ENCODE measurements at places on chromosomes 12 and 14.
A peak's percentile ranks its signal among the peaks of the same experiment; 100 is the strongest.

- DNase-seq: no peak
Observed at GRCh38 chr14:103905842-103906456, 22.3 kb upstream of the TDRD9 start.

- DNase-seq: peak; percentile 35
Observed at GRCh38 chr14:68841016-68841809, 48.3 kb upstream of the ZFP36L1 start.

GRCh38 chr12:124721501-124722162 lies 142.0 kb downstream of the SCARB1 start:
- no peak for DNase-seq

- no peak for DNase-seq
Observed at GRCh38 chr12:108859923-108860291, 2.5 kb upstream of the SSH1 start.

DNA sequence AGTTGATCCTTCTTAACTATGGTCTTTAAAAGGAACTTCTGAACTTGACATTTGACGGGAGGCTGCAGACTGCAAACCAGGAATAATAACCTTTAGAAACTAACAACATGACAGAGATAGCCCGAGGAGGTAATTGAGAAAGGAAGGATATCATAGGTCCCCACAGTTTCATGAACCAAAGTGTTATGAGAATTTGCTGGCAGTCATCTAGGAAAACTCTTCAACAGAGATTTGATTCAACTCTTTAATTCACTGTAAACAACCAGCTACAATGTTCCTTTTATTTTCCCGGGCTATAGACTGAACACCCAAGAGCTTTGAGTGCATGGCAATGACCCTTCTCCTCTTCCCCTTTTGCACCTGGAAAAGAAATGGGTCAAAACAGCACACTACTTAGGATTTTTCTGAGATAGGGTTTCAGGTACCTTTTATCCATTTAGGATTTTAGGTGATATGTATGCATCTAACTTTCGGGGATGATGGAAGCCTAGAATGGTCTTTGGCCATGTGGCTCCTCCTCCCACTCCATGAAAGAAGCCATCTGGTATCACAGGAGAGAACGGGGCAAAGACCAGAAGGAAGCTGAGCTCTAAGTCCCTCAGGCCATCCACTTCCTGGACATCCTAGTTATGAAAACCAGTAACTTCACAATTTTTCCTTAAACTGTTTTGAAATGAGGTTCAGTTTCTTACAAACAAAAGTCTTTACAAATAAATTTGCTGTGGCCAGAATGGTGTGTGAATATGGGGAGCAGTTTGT lies 23.0 kb downstream of the GLT8D2 start:
- no peak for DNase-seq

DNA sequence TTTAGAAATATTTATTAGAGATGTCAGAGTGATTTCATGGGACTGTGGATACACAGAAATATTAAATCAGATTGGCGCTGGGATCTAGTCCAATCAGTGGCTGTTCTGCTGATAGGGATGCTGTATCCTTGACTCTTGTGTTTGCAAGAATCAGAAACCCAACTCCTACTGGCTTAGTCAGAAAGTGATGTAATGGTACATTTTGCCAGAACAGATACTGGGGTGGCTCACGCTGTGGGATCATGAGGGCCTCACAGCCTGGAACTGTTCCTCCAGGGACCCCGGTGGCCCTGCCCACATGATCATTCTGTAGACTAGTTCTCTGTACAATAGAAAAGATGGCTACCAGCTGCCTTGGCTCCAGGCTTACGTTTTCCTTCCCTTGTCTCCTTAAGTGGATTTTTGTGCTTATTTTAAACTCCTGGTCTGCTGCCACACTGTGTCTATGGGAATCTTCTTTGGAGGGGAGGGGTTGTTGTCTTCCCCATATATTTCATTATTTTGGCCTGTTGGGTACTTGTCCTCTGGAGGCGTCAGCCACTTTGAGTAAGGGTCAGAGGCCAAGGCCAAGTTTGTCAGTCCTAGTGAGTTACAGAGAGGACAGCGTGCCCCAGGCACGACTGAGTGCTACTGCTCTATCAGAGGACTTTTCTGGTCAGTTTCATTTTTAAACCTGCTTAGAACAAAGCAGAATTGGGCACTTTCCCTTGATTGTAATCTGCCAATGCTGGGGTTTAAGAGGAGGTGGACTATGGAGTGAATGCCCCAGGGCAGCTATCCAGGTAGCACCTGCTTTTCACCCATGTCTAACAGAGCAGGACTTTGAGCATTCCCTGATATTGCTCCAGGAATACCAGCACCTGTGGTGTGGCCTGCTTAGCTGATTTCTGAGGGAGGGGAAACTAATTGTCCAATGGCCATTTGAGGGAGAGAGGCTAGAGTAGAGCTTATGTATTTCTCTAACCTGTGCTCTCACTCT lies 164.3 kb downstream of the SLC5A8 start:
- DNase-seq: peak; percentile 67

DNA sequence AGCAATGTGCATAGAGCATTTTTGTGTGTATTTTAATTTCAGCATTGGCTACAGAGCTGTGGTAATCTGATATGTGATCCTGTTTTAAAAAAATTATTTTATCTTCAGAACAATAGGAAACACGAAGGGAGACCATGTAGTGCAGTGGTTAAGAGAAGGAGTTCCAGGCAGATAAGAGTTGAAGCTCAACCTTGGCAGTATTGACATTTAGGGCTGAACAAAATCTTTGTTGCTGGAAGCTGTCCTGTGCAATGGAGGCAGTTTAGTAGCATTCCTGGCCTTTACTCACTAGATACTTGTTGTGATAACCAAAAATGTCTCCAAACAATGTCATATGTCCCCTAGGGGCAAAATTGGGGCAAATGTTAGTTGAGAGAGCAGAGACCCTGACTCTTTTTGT lies 59.2 kb downstream of the CHST11 start:
- no peak for DNase-seq

DNA sequence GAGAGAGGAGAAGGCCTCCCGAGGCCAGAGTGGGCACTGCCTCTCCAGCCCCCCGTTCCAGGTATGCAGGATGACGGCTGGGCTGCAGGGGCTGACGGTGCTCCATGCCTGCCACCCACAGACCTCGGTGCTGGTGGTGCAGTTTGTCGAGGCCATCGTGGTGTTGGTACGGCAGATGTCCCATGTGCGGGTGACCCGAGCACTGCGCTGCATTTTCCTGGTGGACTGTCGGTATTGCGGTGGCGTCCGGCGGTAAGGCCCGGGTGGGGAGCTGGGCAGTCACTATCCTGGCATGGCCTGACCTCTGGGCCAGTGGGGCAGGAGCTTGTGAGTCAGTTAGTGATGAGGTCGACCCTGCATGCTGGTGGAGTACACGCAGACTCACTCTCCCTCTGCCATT lies 47.4 kb downstream of the TPCN1 start:
- no peak for DNase-seq
